Stimulated activated CD4-positive, alpha-beta T cell treated with anti-CD3 and anti-CD28 coated beads, TNF-alpha, amount 100 ng/mL, for 48 hours (primary cell): ENCODE measurements at places on chromosomes 4 and X.
A peak's percentile ranks its signal among the peaks of the same experiment; 100 is the strongest.

- no peak for DNase-seq
Measured at GRCh38 chrX:19955306-19955705, 35.6 kb downstream of the BCLAF3 start.

DNA sequence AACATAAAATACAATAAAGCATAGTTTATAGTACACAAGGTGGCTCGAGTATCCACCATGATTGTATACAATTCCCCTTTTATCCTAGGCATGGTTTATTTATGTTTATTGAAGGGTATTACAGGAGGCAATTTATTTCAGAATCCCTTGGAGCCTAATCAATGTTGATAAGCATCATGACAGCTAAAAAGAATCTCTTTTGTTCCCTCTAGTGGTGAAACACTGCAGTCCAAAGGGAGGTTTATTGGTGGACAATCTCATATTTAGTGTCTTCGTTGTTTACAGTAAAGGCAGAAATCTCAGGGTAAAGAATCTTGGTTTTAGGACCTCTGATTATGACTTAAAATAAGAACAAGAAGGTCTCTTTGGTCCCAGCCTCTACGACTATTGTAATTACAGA is 1712.5 kb downstream of the C4orf33 start:
- DNase-seq, result no peak

DNA sequence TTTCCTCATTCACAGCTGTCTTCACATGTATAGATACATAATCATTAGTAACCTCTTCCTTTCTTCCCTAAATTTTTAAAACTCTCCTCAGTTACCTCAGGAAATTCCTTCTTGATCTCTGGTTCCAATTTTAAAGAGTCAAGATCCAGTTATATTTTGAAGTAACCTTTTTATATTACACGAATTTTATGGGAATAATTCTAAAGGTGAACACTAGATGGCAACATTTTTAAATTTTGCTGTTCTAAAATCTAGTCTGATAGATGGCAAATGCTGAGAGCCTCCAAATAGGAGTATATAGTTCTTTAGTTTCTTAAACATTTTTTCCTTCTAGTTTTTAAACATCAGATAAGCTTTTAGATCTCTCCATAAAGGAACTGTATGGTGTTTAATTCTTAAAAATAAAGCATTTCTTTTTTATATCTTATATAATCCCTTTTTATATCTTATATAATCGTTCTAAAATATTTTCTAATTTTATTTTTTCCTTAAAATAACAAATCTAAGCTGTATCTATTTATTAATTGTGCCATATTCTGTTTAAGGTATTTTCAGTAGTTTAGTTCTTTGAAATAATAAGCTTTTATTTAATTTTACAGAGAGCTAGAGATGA is 37.9 kb upstream of the PAPSS1 start:
- no peak for DNase-seq

DNA sequence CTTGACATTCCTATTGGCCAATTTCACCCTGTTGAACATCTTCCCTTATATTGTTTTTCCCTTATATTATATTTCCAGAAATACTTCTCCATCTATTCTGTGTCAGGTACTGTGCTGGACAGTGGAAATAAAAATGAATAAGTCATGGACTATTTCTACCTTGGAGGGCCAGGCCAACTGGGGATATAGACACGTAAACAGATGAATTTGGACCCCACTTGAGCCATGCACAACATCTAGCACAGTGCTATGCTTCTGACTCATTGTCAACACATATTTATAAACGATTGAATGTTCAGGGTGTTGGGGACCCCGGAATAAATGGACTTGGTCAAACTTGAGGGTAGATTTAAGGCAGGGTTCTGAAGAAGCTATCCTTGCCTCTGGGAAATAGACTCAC is 111.1 kb downstream of the ANK2 start:
- DNase-seq, result no peak

GRCh38 chr4:41058426-41058825 is 155.9 kb downstream of the APBB2 start:
- no peak for DNase-seq

DNA sequence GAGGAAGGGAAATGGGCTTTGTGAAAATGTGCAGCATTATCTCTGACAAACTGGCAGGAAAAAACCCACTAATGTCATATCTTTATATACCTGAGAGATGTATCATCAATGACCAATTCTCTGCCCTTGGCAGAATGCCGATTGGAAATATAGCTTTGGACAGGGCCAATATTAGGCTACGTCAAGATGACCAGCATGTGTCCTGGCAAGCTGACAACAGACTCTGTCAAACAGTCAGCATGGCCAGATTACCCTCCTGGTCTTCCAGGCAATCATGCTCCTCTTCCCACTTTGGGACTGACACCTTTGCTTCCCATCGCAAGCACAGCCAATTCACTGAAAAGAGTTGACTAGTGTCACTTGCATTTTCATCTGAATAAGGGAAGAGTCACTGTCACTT is 57.0 kb downstream of the SORBS2 start:
- no peak for DNase-seq

GRCh38 chr4:185839194-185839712 is 27.3 kb upstream of the SORBS2 start:
- no peak for DNase-seq

DNA sequence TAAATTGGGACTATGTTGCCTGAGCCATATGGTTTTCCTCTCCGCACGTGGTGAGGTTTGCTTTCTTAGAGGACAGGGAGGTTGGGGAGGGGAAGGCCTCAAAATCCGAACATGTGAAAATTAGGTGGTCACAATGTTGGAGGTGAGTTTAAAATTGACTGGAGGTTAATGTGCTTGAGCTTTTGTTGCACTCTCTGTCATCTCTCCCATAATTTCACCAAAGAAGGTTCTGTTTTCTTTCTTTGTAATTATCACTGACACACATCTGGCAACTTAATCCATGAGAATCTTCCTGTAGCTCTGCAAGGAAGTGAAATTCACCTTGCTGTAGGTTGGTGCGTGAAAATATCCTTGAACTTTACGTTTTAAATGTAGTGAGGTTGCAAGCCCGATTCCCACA is 225.5 kb downstream of the PDGFC start:
- no peak for DNase-seq

- no peak for DNase-seq
Measured at GRCh38 chr4:17024425-17024824, 126.0 kb upstream of the LDB2 start.

- no peak for DNase-seq
Measured at GRCh38 chrX:56800307-56800706, 71.3 kb downstream of the NBDY start.

GRCh38 chr4:1579901-1580691 is 104.0 kb downstream of the FAM53A start:
- DNase-seq, result peak; percentile 69

GRCh38 chr4:168825975-168826374 is 184.1 kb downstream of the CBR4 start:
- DNase-seq, result no peak

DNA sequence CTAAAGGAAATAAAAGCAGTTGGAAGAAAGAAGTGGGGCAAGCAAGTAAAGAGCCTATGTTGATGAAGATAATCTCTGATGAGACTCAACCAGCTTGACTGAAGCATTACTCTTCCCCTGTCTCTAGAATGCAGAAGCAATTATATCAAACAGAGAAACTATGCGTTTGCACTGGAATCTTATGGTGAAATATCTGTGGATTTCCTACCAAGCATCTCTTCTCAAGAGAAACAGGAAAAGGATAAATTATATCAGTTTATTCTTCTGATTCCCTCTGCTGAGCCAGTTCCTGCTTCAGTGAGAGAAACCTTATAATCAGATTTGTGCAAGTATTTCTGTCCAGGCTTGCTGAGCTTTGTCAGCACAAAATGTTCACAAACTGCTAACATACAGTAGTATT is 316.7 kb upstream of the SLC7A11 start:
- no peak for DNase-seq

GRCh38 chr4:120902925-120903324 is 19.6 kb downstream of the PRDM5 start:
- no peak for DNase-seq

GRCh38 chr4:173752610-173753230 is 222.7 kb upstream of the HAND2 start:
- peak; percentile 32 for DNase-seq

GRCh38 chr4:175499735-175500352 is 312.2 kb downstream of the GPM6A start:
- DNase-seq, result no peak

DNA sequence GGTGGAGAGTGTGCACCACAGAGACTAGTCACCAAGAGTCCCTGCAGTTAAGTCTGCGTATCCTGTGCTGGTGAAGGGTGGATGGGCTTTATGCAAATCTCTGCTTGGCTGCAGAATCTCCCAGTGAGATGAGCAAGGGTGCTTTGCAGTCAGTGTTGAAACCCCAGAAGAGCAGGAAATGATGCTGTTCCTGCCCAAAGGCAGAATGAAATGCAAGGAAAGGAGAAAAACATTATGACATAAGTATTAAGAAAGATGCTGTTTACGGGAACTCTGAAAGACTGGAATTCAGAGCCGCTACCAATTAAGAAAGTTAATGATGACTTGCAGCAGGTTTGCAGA is 25.4 kb upstream of the ACSL1 start:
- DNase-seq, result no peak

DNA sequence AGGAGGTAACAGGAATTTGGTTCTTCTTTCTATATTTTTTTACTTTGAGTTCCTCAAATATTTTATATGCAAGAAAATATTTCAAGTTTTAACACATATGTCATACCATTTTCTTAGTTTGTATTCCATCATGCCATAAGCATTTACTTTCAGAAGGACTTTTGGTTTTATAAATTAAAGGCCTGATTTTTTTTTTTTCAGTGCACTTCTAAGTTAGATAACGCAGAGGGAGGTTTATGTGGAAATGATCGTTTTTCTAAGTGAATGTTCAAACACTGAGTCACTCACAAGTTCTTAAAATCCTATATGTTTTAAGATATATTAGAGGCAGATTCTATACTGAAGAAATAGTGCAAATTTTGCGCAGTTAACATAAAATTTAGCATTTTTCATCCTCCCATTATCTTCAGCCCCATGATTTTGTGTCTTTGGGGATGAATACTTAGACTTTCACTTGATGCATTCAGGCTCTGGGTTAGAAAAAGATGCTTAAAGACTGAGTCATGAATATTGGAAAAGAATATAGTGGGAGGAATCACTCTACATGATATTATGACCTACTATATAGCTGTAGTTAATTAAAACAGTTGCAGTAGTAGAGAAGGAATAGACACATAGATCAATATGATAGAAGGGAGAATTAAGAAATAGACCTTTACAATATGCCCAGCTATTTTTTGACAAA is 54.9 kb downstream of the COL4A5 start:
- no peak for DNase-seq

DNA sequence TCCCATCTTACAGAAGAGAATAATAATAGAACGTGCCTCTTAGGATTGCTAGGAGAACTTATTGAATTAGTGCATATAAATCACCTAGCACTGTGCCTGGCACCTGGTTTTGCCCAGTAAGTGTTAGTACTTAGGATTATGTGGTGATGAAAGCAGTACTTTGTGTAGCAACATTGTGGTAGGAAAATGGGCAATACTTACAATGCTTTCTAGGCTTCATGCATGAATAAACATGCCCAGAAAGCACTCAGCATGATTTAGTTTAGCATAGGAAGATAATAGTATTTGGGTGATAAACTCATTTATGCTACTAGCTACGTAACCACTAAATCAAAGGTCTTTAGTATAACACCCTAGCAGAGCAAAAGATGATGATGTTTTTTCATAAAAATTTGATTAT is 105.6 kb downstream of the NEUROG2 start:
- DNase-seq, result no peak

GRCh38 chr4:165518686-165519085 is 139.9 kb downstream of the CPE start:
- no peak for DNase-seq

DNA sequence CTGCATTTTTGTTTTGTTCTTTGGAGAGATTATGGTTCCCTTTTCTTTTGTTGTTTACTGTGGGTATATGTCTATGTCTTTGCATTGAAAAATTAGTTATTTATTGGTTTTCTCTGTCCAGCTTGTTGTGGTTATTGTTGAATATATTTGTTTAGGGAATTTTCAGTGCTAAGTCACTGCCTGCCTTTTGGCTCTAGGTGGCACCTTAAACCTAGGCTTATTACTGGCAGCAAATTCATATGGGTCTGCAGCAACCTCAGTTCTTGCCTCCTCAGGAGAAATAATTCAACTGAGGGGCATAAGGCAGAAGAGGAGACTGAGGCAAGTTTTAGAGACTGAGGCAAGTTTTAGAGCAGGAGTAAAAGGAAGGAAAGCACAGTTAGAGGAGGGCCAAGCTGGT is 1157.3 kb upstream of the AGA start:
- DNase-seq, result no peak

- no peak for DNase-seq
Measured at GRCh38 chr4:38667085-38667893, 3.3 kb downstream of the KLF3 start.

- no peak for DNase-seq
Measured at GRCh38 chrX:1164322-1165288, 47.8 kb downstream of the CRLF2 start.

DNA sequence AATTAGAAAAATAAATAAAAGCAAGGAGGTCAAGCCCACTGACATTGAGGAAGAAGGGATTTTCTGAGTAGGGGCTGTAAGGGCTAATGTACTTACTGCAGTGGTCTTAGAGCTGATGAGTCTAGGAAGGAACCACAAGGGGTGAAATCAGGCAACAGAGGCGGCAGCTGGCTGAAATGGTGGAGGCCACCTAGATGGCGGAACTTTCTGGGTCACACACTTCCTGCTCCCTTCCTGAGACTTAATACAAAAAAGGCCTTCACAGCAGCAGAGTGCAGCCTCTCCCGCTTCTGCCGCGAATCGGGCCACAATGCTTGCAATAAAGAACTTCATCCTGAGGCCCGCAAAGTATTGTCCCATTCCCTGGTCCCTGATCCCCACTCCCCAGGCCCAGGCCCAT is 15.4 kb downstream of the SNX12 start:
- DNase-seq, result no peak

DNA sequence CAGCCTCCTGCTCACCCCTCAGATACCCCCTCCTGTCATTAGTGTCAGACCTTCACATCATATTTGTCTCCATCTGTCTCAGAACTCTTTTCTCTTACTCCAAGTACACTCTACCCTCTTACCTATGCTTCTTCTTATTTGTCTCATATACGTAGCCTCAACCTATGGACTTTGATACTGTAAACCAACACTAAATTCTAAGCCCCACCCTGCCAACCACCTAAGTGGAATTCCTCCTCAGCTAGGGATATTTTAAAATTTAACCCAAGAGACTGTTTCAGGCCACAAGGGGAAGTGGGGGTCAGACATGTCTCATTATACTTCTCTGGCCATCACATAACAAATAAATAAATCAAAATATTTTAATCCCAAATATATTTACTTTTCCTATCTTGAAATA is 778.1 kb upstream of the GRID2 start:
- no peak for DNase-seq

GRCh38 chrX:20523626-20524312 is 257.1 kb upstream of the RPS6KA3 start:
- no peak for DNase-seq
